ENCODE measurements at places on chromosomes 1 and 21.

DNA sequence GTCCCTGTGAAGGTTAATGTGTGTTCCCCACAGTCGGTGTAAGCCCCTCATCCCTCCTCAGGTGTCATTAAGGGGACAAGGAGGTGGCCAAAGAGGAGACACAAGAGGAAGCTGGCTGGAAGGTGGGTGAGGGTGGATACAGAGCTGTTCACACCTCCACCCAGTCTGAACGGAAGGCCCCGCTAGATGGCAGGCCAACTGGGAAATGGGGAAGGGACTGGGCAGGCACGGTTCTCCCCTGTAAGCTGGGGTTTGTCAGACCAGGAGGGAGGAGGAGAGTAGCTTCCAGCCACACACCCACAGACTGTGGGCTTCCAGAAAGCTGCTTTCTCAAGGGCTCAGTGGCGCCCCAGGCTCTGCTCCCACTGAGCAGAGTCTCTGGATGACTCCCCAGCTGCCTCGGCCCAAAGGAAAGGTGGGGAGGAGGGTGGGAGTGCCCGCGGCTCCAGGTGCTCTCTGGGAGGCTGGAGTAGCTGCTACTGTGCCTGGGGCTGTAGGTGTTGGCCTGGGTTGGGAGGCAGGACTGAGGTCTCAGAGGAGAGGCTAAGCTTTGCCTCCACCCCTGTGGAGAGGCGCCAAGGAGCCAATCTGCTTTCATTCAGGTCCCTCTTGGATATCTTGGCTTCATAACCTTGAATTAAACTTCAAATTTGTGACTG lies 41.2 kb downstream of the PCP4 start:
- no peak for DNase-seq

GRCh38 chr21:27673581-27673980 lies 706.7 kb upstream of the ADAMTS5 start:
- no peak for DNase-seq

GRCh38 chr1:220336391-220337031 lies 64.3 kb upstream of the RAB3GAP2 start:
- DNase-seq, result no peak

DNA sequence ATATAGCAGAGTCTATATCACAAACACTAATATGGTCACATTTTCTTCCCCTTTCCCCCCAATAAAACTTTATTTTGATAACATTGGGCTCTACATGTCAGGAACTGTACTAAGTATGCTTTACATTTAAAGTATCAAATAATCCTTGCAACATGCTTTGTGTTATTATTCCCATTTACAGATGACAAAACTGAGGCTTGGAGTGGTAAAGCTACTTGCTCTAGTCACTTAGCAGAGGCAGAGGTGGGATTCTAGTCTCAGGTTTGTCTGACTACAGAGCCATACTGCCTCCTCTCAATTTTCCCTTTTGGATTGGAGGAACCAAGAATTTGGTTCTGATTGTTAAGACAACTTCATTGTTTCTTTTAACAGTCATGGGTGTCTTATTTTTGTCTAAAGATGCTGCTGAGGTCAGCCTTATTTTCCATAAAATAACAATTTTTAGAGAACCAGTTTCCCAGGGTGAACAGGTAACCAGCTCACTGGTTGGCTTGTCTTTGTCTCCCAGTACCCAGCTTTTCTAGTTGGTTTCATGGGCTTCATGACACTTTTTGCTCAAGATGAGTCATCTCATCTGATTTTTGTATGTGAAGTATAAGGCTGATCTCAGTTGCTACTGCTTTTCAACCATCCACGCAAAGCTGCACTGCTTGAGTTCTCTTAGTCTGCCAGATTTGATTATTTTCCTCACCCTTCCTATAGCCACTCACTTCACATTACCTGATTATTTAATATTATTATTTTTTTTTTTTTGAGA lies 81.0 kb upstream of the ARID1A start:
- DNase-seq, result no peak

GRCh38 chr21:32070126-32070525 lies 197.3 kb downstream of the HUNK start:
- no peak for DNase-seq

DNA sequence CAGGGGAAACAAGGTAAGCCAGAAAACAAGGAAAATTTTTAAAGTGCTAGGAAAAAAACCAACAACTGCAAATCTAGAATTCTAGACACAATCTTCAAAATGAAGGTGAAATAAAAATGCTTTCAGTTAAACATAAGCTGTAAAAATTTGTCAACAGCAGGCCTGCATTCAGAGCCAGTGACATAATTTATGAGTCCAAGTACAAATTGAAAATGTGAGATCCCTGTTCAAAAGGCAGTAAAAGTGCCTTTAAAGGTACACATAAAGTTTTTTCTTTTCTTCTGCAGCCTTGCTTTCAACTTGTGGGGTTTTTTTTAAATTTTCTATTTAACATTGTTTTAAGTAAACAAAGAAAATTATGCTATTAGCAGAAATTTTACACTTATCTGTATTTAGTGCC lies 37.4 kb downstream of the DENND2C start:
- DNase-seq, result no peak

DNA sequence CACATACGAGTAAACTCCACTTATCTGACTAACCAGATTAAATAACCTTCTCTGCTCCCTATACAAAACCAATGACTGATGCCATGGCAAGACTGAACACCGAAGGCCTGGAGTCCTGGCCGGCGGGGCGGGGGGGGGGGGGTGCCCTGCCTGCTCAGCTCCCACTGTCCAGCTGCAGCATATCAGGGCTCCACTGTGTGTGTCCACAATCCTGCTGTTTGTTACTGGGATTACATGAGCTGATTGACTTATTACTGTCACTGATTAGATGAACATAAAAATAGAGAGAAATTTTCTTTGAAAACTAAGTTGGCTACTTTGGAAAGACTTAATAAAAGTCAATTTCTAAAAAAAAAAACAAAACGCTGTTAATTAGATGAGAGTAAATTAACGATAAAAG lies 24.9 kb downstream of the TMEM63A start:
- DNase-seq, result no peak

DNA sequence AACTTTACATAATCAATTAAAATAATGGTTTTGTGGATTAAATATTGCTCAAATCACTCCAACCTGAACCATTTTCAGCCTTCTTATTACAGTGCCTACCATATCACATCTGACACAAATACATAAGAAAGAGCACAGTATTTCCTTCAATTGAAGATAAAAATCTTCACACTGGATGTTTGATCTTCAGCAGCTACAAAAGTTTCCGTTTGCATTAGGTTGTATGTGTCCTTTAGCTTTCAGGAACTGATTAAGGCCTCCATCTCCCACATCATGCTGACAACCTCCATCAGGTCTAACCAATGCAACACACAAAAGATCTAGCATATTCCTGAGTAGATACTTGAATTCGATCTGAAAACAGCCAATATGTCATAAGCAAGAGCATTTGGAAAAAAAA lies 195.1 kb upstream of the NR5A2 start:
- no peak for DNase-seq

DNA sequence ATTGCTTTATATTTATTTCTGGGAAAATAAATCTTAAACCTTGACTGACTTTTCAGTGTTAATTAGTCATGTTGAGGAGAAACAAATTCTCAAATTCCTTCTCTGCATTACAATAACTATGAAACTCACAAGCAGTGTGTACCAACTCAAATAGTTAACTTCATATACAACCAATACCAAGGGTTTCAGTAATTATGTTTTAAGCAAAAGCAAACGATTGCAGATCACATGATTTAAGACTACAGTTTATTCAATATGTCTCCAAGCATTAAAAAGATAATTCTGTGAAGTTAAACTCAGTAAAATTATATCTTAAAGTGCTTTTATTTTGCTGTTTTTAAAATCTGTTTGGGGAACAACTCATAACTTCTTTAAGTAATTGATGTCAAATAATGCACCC lies 28.6 kb downstream of the PCSK9 start:
- DNase-seq, result no peak

DNA sequence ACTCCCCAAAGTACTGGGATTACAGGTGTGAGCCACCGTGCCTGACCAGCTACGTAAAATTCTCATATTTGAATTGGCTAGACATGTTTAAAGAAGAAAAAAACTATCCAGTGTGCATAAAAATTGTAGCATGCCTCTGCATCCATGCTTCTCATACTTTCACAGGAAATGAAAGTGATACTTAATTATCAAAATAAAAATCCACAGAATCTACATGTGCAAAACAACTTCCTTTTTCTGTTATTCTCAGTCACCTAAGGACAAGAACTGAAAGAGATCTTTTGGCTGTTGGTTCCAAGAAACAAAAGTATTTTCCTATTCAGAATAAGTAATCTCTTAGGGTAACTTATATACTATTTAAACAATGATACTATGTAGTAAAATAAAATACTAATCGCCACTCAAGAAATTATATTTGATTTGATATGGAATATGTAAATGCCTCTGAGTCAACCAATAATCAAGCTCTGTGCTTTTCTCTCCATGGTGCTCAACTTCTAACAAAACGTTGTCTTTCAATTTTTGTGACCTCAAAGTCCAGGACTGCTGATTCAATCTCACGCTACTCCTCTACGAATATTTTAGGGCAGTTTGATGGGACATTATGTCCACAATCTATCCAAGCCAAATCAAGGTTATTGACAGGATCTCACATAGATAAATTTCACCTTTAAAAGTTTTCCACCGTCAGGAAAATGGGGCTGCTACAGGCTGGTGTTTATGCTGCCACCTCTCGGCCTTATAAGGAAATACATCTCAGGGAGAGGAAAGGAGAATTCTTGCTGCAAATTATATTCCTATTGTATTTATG lies 102.7 kb downstream of the ZNF281 start:
- DNase-seq, result peak; percentile 54

- no peak for DNase-seq
These were observed 997 bp downstream of the ZNF362 start for GRCh38 chr1:33257207-33257771.

- no peak for DNase-seq
These were observed 201.8 kb upstream of the BRINP3 start for GRCh38 chr1:190679454-190679853.

- DNase-seq, result peak; percentile 25
These were observed 1.2 kb downstream of the PIGP start for GRCh38 chr21:37071561-37072273.

GRCh38 chr1:209747580-209748262 lies 8.1 kb upstream of the TRAF3IP3 start:
- peak; percentile 82 for DNase-seq

- DNase-seq, result no peak
These were observed 5.9 kb downstream of the VSIG8 start for GRCh38 chr1:159856576-159856975.

DNA sequence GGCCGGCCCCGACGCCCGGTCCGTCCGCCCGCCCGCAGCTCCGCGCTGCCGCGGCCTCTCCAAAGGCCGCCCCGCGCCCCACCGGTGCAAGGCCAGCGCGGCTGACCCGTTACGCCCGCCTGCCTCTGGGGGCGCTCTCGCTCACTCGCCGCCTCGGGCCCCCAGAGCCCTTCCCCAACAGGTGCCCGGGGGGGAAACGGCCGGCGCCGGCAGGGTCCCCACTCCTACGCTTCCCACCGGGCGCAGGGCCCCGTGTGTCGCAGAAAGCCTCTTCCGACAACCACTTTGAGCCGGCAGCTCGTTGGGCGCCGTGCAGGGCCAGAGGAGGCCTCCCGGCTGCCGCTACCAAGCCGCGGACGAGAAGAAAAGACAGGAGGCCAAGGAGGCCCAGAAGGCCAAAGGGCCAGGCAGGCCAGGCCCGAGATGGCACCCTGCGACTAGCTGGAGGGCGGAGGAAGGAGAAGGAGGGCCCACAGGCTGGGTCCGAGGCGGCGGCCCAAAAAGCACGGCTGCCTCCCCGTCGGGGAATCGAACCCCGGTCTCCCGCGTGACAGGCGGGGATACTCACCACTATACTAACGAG lies 64.9 kb upstream of the FCGR2A start:
- peak; percentile 89 for DNase-seq

GRCh38 chr1:14571810-14572767 lies 26.4 kb upstream of the KAZN start:
- DNase-seq, result peak; percentile 55

DNA sequence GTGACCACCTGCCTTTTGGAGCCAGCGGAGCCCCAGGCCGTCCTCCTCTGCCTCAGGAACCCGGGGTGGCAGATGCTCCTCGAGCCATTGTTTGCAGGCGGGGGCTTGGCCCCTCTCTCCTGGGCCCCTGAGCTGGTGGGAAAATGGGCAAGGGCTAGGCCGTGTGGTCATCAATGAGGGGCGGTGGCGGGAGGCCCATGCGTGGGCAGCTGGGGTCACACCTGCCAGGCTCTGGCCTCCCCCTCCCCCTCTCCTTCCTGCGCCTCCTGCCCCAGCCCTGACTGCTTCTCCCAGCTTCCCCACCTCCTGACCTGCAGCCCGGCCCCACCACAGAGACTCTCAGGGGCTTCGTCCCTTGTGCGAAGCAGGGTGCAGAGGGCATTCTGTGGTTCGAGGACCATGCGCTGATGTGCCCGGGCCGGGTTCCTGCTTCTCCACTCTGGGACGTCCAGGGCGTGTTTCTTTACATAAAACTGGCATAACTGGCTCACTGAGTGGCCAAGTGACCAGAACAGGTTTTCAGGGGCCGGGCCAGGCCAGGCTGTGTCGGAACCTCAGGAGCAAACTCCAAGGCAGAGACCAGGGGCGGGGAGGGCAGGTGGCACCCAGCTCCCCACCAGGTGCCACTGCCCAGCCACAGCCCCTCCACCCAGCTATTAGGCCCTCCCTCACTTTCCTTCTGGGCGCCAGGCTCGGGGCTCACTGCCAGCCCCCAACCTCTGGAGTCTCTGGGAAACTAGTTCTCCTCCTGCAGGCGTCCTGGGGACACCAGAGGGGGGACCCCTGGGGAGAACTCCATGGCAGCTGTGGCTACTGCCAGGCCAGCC lies 9.3 kb downstream of the SAMD11 start:
- DNase-seq, result no peak

GRCh38 chr1:197924516-197925123 lies 7.4 kb downstream of the LHX9 start:
- peak; percentile 57 for DNase-seq

- no peak for DNase-seq
These were observed 3.4 kb downstream of the GDAP2 start for GRCh38 chr1:117925981-117926380.

Data from GM13976 (cell line).